ENCODE measurements at places on chromosomes 2 and 18.

- no peak for DNase-seq
These were observed 60.9 kb upstream of the RTN4 start for GRCh38 chr2:55111230-55111569.

- peak; percentile 88 for DNase-seq
These were observed 180.9 kb downstream of the BCL2 start for GRCh38 chr18:63138436-63139340.

DNA sequence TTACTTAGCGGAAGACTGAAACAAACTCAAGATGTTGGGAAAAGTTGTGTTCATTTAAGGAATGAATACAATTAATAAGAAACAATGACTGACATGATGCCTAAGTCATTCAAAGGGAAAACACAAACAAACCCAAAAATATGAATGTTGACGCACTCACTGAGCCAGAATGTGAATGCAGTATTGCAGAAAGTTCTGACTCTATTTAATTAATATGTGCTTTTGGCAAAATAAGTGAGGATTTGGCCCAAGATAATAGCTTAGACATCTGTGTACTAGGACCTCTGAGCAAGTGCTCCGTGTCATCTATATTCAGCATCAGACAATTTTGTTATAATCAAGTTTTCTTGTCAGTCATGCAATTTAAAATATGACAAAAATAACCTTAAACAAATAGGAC lies 1138.8 kb upstream of the NXPH2 start:
- DNase-seq = no peak

DNA sequence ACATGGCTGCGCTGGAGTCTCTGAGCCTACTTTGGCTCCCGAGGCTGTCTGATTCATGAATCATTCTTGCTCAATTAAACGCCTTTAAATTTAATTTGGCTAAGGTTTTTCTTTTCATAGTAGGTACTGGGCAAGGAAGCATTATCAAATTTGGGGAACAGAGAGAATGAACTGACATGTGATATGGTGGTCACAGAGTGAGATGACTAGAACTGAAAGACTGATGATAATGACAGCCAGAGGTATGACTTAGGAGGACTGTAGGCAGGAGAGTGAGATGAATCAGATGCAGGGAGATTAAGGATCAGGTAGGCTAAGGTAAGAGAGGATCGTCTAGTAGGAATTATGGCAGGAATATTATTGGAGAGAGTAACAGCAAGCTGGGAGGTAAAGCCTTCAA lies 40.9 kb upstream of the ST8SIA3 start:
- no peak for DNase-seq

DNA sequence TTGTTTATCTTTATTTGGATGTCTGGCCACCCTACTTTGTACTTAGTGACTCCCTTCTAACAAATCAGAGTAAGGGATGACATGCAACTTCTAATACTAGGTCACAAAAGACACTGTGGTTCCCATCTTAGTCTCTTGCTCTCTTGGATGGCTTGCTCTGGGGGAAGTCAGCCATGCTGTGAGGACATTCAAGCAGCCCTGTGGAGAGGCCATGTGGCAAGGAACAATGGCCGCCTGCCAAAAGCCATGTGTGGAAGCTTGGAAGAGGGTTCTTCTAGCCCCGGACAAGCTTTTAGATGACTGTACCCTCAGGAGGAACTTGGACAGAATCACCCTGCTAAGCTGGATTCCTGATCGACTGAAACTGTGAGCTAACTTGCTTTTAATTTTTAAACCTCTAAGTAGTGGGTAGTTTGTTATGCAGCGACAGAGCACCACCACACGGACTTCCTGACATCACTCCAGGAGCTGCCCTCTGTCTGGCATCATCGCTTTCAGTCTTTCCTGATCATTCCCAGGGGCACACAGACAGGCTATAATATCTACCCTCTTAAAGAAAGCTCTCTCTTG lies 116.8 kb upstream of the ODC1 start:
- no peak for DNase-seq

- no peak for DNase-seq
These were observed 820.5 kb upstream of the POU3F3 start for GRCh38 chr2:104033399-104033798.

DNA sequence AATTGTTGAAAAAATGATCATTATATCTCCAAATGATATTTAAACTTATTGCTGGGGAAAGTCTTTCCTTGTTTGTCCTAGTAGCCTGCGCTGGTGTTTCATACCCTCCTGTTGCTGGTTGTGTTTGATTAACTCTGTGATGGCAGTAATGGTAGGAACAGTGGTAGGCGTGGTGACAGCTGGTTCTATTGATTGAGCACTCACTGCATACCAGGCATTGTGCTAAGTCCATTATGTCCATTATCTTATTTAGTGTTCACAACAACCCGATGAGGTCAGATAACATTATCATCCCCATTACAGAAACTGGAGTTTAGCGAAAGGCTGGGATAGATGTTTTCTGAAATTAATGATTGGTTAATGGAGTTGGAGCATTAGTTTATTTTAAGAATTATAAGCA lies 77.8 kb upstream of the STON1 start:
- no peak for DNase-seq

GRCh38 chr2:20421988-20422370 lies 24.9 kb upstream of the RHOB start:
- DNase-seq = no peak

GRCh38 chr2:166485558-166486178 lies 8.4 kb downstream of the SCN7A start:
- DNase-seq = no peak

GRCh38 chr2:108449410-108450130 lies 564 bp downstream of the GCC2 start:
- DNase-seq = peak; percentile 29

DNA sequence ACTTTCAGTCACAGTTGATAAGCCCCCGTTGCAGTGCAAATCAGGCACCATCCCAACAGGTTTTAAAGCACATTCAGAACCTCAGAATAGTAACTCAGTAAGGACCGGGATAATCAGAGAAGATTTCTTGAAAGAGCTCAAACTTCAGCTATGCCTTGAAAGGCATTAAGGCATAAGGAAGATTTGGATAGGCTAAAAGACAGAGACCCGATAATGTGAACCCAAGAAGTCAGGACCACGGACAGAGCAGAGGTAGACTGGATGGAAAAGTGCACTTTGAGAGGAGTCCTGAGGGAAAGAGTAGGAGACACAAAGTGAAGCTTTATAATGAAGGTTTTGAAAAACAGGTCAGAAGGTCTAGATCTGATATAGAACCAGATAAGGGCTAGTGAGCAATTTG lies 36.9 kb upstream of the KLF7 start:
- DNase-seq = no peak

GRCh38 chr2:204109681-204110080 lies 173.1 kb downstream of the ICOS start:
- peak; percentile 7 for DNase-seq

GRCh38 chr2:138504546-138505235 lies 3.1 kb downstream of the SPOPL start:
- no peak for DNase-seq

DNA sequence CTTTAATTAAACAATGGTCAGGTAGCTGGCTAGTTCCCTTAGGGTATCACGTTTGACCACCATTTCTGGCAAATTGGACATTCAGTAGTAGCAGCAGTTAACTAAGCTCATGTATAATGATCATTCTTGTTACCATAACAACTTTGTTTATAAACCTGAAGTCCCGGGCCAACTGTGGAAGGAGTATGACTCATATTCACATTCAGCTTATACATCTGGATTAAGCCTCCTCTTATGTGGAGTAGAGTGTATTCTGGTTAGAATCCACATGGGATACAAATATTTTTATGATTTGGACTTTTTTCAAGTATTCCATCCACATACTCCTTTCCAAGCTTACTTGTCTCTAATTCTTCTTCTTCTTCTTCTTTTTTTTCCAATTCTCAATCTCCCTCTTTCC lies 70.3 kb upstream of the ZSWIM2 start:
- no peak for DNase-seq

DNA sequence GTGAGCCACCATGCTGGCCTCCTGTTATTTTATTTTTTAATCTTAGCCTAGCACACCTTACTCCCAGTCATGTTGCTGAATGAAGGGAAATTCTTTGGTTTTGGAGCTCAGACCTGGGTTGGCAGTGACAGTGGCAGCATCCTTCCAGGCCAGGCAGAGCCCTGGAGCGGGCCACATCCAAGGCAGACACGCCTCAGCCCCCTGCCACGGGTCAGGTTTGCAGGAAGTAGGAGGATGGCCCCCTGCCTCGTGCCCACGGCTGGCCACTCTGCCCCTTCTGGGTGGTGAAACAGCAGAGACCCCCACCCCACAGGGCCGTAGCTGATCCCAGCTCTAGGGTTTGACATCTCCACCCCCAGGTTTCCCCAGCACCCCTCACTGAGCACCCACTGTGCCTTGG lies 11.7 kb downstream of the EFHD1 start:
- DNase-seq = no peak

DNA sequence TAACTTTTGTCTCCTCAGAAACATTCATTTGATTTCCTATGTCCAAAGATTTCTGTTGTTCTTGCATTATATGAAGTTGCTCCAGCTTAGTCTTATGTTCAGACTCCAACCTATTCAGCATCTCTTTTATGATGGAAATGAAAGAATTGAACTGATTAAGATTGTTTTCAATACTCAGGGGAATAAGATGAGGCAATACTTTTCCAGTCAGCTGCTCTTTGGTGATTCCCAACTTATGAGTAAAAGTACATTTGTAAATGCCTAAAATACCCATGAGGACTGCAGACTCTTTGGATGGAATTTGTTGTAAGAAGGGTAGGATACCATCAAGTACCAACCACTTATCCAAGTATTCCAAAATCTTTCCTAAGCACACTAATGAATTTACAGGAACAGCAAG lies 39.8 kb downstream of the TRAK2 start:
- DNase-seq = no peak

- DNase-seq = no peak
These were observed 122.5 kb downstream of the SOCS6 start for GRCh38 chr18:70411307-70411706.

GRCh38 chr2:20304411-20304810 lies 46.2 kb downstream of the PUM2 start:
- DNase-seq = no peak

DNA sequence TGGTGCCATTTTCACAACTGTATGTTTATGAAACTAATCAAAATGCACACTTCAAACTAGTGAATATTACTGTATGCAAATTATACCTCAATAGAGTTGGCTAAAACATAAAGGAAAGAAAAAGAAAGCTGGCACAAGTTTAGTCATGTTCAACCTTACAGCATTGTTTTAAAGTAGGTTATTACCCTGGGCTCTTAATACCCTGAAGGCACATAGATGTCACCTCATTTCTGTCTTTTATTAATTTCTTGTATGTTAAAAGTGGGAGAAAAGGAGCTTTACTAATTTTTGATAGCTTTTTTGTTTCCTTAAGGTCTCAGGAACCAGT lies 32.7 kb downstream of the TMEM131 start:
- DNase-seq = no peak

GRCh38 chr2:240141736-240142135 lies 1.3 kb upstream of the OTOS start:
- DNase-seq = no peak

DNA sequence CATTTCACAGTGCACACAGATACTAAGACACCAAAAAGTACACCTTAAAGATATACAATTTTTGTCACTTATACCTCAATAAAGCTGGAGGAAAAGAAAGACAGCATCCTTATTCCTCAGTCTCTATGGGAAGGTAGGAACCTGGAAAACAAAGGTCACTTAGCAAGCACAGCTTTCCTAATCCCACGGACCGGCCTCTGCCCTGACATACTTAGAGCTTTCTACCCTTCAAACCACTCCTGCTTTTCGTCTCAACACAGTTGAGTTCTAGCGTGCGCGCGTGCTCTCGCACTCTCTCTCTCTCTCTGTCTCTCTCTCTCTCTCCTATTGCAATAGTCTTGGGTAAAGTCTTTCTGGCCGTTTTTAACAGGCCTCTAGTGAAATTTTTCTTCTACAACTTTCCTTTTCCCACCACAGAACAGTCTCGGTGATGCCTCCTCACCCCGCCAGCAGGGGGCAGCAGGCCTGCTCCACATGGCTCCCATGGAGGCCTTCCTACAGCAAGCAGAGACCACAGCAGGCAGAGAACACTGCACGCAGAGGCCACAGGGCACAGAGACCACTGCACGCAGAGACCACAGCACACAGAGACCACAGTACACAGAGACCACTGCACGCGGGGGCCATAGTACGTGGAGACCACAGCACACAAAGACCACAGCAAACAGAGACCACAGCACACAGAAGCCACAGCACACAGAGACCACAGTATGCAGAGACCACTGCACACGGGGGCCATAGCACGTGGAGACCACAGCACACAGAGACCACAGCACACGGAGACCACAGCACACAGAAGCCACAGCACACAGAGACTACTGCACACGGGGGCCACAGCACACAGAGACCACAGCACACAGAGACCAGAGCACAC lies 106.9 kb downstream of the FBXO15 start:
- DNase-seq = peak; percentile 68

DNA sequence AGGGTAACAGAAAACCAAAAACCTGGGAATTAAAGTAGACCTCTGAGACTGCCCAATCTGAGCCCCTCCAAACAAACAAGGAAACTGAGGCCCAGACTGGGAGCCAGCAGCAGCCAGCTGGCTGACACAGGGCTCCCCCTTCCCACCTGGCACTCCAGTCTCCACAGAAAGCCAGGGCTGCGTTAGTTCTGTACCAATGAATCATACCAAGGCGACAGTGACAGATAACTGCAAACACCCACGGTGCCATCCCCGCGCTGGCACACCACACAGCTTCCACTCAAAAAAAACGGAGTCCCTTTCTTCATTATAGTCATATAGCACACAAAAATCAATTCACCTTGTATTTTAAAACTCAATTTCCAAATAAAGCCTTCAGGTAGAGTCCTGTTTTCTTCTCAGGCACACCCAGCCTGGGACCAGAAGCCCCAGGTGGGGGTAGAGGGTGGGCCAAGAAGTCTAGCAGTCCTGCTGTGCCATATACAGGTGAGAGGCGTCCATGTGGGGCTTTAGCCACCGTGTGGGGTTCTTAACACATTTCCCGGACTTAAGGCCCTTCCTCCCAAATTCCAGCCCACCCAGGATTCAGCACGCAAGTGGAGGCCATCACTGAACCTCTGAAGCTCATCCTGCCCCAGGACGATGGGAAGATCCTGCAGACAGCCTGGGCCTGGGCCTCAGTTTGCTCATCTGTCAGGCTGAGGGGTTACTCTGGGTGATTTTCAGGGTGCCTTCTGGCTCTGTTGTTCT lies 1.2 kb downstream of the PER2 start:
- no peak for DNase-seq

DNA sequence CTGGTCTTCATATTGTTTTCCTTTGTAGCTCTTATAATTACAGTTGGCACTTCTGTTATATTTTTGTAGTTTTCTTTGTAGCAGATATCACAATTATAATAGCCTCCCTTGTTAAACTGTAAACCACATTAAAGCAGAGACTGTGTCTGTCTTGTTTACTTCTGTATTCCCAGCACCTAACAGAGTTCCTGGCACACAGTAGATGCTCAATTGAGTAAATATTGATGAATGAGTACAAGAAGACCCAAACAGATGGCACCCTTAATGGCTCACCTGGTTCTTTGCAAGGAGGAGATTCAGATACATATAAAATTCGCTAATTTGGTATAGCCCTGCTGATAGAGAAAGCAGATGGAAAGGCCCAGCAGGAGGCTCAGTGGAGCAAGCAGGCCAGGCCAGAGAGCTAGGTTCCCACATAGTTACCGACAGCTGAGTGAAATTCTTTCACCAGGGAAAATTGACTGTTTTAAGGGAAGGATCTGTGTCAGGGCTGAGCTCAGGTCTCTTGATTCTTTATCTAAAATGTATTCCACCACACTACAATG lies 120.1 kb downstream of the NUP35 start:
- DNase-seq = peak; percentile 27

GRCh38 chr18:63099091-63099840 lies 220.3 kb downstream of the BCL2 start:
- no peak for DNase-seq

- DNase-seq = no peak
These were observed 375.5 kb downstream of the ZNF521 start for GRCh38 chr18:24976502-24976901.
